ENCODE measurements at places on chromosomes 16 and 17.

DNA sequence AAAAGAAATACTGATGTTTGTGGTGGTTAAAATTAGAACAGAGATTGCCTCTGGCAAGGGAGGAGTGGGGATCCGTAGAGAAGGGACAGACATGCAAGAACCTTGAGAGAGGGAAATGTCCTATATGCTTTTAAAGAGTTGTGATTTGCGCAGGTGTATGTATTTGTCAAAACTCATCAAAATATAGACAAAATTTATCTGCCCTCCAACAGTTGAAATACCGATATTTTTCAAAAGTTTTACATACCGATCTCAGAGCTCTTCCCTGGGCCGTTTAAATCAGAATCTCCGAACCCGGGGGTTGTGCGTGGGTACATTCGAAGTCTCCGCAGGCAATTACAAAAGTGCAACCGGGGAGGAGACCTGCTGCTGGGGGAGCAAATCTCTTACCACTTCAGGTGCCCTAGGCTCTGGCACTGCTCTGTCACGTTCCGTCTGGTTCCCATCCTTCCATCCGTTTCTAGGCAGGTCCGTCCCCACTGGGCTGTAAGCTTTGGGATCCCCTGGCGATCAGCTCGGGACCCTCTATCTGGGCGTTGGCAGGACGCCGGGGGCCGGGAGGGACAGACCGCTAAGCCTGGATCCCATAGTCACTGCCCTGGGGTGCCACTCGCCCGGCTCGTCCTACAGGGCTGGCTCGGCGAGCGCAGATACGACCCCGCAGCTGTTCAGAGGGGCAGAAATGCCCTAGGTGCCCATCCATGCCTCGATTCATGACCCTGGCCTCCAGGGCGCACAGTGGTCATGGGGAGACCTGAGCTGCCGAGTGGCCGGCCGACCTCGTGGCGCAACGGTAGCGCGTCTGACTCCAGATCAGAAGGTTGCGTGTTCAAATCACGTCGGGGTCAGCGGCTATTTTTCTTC is 4.2 kb downstream of the BORCS6 start:
- peak; percentile 83 for DNase-seq

DNA sequence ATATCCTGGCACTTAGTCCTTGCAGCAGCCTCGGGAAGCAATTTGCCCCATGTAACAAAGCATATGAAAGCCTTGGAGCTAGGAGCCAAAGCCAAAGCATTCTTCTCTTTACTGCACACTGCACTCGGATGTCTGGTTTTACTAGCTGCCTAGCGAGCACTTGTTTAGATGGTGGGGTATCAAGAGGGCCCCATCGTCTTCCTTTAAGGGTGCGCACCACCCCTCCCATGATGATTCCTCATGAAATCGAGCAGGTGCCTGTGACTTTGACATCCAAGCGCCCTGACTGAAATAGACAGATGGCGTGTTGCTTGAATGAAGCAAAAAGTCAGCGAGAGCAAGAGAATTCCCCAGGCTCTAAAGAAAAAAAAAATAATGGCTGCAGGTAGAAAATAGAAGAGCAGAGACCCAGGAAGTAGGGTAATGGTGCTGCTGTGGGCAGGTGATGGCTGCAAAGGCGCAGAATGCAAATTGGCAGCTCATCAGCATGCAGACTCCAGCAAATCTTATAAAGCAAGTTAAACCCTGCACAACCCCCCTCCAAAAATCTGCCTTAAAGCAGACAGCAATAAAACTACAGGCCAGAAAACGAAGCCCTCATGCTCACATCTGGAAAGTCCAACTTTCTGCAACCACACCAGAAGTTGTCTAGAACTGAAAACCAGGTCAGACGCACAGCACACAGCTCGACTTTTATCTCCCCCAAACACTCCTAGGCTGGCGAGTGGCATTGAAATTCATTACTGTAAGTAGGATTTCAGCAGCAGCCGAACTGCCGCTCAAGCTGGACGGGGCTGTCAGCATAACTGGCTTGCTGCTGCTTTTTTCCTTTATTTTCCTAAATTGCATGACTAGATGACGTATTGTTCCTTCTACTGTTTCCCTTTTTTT is 384.3 kb downstream of the RBFOX1 start:
- DNase-seq = no peak

DNA sequence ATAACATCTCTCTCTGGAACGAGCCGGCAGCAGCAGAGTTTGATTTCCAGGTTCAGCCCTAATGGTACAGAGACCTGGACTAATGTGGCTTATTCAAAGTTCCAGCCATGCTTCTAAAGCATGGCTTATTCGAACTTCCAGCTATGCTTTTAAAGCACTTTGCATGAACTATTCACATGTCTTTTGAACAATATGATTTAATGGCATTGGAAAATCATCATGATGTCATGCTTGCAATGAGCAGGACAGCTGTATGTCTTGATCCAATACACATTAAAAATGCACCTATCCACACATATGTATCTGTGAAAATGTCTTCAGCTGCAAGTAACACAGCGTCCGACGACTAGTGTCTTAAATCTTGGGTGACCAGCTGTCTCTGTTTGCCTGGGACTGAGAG is 85.7 kb downstream of the MARF1 start:
- DNase-seq = no peak

DNA sequence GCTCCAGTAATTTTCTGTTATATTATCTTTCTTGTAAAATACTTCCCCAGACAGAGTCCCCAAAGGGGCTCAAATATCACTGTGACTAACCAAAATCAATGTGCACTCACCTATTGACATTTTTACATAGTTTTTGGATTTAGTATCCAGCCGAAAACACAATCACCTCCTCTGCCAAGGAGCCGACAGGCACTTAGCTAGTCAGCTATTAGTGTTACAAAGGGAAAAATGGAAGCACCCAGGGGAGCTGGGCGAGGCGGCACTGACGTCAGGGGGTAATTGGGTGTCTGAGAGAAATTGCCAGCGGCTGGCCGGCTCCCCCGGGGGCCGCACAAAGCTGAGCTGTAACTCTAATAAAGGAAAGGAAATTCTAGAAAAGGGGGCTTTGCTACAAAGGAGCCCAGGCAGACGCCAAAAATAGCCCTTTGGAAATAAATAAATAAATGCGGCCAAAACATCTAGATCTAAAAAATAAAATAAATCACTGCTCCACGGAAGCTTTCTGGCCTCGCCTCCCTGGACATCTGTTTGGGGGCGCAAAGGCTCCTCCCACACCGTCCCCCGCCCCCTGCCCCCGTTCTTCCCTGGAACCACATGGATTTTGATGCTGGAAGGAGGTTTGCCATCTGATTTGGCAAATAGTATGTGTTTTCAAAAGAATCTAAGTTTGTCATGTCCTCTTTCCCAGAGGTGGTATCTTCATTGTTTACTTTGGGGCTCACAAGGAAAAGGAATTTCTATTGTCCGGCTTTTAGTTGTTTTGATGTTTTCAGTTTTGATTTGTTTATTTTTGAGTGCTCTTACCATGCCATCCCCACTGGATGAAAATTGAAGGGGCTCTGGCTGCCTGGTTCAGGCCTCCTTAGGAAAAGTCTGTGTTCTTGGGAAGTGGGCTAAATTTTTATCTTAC is 156.7 kb downstream of the ZNF423 start:
- no peak for DNase-seq

- peak; percentile 71 for DNase-seq
These were observed 24.9 kb downstream of the ACTG1 start for GRCh38 chr17:81487487-81488275.

DNA sequence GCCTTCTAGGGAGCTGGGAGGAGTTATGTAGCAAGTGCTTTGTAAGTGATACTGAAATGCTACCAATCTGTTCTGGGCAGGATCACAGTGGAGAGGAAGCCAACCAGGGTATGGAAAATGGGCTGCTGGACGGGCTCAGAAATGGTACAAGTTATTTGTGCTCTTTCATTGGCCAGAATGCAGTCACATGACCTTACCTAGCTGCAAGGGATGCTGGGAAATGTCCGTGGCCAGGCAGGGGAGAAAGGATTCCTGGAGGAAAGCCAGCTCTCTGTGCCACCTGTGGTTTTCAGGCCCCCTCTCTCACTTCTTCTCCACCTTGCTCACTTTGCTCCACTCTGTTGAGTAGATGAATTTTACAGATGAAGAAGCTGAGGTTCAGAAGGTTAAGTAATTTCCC is 4.8 kb downstream of the EEF2K start:
- no peak for DNase-seq

DNA sequence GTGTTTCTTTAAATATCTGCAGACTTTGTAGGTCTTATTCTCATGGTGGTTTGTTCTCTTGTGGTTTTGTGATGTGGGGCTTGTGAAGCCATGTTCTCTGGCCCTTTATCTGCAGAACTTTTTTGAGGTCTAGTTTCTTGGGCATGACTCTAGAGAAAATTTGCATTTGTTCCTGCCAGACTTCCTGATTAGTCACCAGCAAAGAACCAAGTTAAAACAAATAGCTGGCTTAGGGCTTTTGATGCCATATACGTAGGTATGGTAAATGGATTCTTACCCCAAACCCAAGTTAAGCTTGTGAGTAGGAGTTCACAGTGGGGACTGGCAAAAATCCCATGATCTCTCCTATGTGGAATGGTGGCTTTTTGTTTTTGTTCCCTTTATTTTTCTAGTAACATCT is 68.7 kb upstream of the IRX3 start:
- DNase-seq = no peak

DNA sequence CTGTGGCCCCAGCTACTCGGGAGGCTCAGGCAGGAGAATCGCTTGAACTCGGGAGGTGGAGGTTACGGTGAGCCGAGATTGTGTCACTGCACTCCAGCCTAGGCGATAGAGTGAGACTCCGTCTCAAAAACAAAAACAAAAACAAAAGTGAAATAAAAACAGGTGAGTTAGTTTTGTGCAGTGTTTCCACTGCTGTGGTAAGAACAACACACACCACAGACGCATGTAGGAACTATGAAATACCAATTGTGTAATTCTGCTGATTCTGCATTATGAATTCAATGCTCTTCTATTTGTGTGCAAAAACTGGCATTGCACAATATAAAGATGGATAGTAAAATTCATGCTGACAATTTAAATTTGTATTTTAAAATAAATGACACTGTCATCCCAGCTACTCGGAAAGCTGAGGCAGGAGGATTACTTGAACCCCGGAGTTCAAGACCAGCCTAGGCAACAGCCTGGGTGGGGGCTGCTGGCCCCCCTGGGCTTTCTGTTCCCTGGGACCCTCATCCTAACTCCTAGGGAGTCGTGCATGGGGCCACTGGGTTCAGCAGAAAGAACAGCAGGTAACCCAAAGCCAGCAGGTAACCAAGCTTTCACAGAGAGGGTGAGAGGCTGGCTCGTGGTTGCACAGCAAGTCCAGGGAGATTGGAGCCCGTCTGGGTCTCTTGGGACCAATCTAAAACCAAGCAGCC is 10.6 kb upstream of the RHBDF2 start:
- DNase-seq = no peak

GRCh38 chr17:8632061-8632460 is 1.5 kb upstream of the MYH10 start:
- no peak for DNase-seq

- DNase-seq = no peak
These were observed 4.3 kb downstream of the KCNJ2 start for GRCh38 chr17:70173681-70174080.

- DNase-seq = no peak
These were observed 149.0 kb upstream of the PLCG2 start for GRCh38 chr16:81629896-81630634.

DNA sequence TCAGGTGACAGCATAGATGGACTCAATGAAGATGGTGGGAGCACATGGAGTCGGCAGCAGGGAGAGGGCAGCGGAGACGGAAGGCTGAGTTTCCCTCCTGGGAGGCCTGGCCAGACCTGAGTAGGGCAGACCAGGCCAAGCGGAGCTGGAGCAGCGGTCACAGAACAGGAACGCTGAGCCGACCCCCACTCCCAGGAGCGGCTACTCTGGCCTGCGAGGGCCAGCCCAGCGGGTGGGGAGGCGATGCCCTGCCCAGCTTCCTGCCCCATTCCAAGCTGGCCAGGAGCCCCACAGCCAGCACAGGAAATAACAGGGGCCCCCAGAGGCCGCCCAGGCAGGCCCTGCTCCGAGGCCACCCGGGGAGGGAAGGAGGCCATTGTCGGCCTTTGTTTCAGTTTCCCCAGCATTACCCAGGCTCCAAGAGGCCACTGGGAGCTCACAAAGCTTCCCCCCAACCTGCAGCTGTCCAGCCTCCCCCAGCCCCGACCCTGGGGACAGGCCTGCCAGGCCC is 79.8 kb downstream of the ZNF423 start:
- DNase-seq = no peak

DNA sequence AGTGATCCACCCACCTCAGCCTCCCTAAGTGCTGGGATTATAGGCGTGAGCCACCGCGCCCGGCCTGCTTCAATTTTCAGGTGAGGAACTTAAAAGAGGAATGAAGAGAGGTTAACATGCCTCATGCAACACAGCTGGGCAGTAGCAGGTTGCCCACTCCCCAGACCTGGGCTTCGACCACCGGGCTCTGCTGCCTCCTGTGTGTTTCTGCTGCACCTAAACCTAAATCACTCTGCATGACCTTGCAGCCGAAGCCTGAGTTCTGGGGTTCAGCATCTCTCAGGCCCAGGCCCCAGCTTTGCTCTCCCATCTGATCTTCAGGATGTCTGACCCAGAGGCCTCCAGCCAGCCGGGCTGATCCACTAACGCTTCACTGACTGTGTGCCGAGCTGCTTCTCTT is 112.6 kb downstream of the OR1D5 start:
- DNase-seq = no peak

Measured in activated T-helper 1 cell treated with Interleukin-2 at 50 U/mL for 16 hours (primary cell).